ENCODE measurements at places on chromosomes 12 and 14.

- H3K4me3 ChIP-seq = no peak overlapping the region
- no peaks in the 10 kb centered on the region for H3K36me3 ChIP-seq
- H3K27ac ChIP-seq = no peak overlapping the region
- no peaks in the 10 kb centered on the region for H3K4me1 ChIP-seq
- H3K27me3 ChIP-seq = no peaks in the 10 kb centered on the region
These were observed 184.4 kb upstream of the SLC38A2 start for GRCh38 chr12:46556819-46557524.

DNA sequence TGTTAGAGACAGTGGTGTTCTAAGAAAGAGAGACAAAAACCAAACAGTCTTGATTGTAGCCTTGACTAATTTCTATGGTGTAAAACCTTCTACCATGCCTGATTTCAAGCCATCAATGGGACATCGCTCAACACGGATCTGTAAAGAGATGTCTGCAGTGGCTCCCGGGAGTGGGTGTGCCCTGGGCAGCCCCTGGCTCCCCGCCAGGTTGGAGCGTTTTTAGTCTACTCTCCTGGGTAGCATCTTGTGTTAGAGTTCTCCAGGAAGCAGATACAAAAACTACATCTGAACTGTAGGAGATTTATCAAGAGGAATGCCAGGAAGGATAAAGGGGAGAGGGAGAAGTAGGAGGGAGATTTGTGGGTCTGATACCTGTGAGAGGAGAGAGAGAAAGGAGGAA is 1212.9 kb downstream of the BCL11B start:
- H3K4me3 ChIP-seq = no peak overlapping the region
- no peak for DNase-seq
- no peaks in the 10 kb centered on the region for H3K36me3 ChIP-seq

DNA sequence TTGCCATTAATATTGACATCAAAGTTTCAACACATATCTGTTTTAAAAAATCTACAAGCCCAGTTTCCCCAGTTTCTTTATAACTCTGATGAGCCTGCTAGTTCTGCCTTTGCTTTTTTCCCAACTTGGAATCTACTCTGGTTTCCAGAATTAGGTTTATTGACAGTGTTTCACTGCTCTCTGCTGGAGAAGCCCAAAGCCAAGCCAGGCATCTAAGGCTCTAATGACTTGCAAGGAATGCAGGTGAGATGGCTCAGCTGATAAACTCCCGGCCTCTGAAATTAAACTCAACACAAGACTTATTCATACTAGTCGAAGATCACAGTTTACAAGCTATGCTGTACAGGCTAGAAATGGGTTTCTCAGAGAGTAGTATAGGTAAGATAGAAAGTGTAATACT is 54.3 kb downstream of the HMGA2 start:
- no peaks in the 10 kb centered on the region for H3K36me3 ChIP-seq
- no peak for DNase-seq
- no peaks in the 10 kb centered on the region for H3K4me1 ChIP-seq

GRCh38 chr14:64860039-64860438 is 19.7 kb downstream of the SPTB start:
- peaks cover 18% of the 10 kb centered on the region for H3K27me3 ChIP-seq

DNA sequence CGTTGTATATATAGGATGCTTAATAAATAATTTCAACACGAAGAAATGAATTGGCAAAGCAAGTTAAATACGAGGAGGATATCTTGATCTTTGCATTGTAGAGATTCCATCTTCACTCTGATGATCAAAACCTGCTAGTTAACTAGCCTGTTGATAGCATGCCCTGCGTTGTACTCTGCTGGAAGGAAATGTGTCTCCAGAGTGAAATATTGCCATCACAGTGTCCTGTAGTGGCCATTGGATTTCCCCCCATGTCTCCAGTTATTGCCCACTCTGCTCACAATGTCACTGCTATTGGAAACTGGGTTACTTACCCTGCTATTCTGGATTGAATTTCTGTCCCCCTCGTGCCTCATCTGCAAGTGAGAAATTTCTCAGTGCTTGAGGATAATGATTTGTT is 109.6 kb downstream of the PLEKHA5 start:
- H3K36me3 ChIP-seq = no peaks in the 10 kb centered on the region
- H3K4me1 ChIP-seq = peaks cover 16% of the 10 kb centered on the region
- no peaks in the 10 kb centered on the region for H3K27me3 ChIP-seq
- no peak overlapping the region for H3K4me3 ChIP-seq
- DNase-seq = no peak

GRCh38 chr14:32202491-32202997 is 525 bp downstream of the RNU6-8 start:
- no peak for DNase-seq
- no peak overlapping the region for H3K27ac ChIP-seq
- peaks cover 37% of the 10 kb centered on the region for H3K4me1 ChIP-seq

All from DND-41 (cell line).